ENCODE measurements at places on chromosomes 7 and 10. TPM values are rescaled to one million over a fixed set of nuclear protein-coding genes. Genes with fewer than 3 reads are reported as not detected.

The EGFR gene
- 78.3 TPM for total RNA-seq

- H3K27ac ChIP-seq = no peak overlapping the region
- no peak overlapping the region for H3K4me3 ChIP-seq
- DNase-seq = no peak
- no peaks in the 10 kb centered on the region for H3K36me3 ChIP-seq
Observed at GRCh38 chr7:28230261-28230660, 49.7 kb upstream of the JAZF1 start.

GRCh38 chr10:90579602-90580242 is 278.1 kb downstream of the HTR7 start:
- H3K27me3 ChIP-seq = no peaks in the 10 kb centered on the region
- H3K4me3 ChIP-seq = no peak overlapping the region
- no peaks in the 10 kb centered on the region for H3K4me1 ChIP-seq
- no peak for DNase-seq
- H3K36me3 ChIP-seq = no peaks in the 10 kb centered on the region

The C7orf57 gene
- total RNA-seq = not detected

DNA sequence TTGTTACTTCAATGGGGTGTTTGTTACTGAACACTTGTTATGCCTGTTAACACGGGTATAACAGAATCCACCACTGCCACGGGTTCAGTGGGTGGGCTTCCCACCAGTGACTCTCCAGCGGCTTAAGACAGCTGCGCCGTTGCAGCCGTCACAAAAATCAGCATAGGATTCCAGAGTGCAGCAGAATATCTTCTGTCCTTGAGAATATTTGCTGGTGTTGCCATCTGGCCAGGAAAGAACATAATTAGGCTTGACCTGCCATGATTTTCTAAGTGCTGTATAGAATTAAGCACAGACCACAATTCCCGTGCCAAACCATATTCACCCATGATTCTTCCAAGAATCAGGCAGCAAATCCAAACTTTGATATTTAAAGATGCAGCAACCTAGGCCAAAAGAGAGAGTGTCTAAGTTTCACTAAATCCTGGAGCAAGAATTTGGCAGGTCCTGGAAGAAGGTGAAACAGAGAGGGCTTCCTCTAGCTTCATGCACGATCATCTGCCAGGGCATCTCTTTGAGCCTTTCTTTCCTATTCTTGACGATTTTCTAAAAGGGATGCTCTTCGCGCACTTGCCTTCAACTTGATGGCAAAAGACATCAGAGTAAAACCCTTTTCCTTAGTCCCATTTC is 95.0 kb downstream of the FRMD4A start:
- H3K36me3 ChIP-seq = no peaks in the 10 kb centered on the region
- no peaks in the 10 kb centered on the region for H3K4me1 ChIP-seq

Data from upper lobe of right lung (tissue), 1 donor.